ENCODE measurements at places on chromosomes 1 and 21. TPM values are rescaled to one million over a fixed set of nuclear protein-coding genes. Genes with fewer than 3 reads are reported as not detected.

Gene NUDT17
- total RNA-seq, result 5.9 TPM

Gene AGT
- 156 TPM for total RNA-seq

Gene GALNT2
- 46.0 TPM for total RNA-seq

Gene TIE1
- 13.8 TPM for total RNA-seq

GRCh38 chr1:183506561-183506960 lies 34.3 kb downstream of the SMG7 start:
- DNase-seq, result no peak

GRCh38 chr1:226679853-226680516 lies 59.1 kb downstream of the ITPKB start:
- peak; percentile 73 for DNase-seq

- no peak for DNase-seq
Measured at GRCh38 chr1:218394416-218394815, 49.3 kb downstream of the TGFB2 start.

- DNase-seq, result no peak
Measured at GRCh38 chr1:108565512-108565911, 5.6 kb downstream of the EEIG2 start.

GRCh38 chr1:197659171-197659570 lies 116.1 kb downstream of the DENND1B start:
- no peak for DNase-seq

DNA sequence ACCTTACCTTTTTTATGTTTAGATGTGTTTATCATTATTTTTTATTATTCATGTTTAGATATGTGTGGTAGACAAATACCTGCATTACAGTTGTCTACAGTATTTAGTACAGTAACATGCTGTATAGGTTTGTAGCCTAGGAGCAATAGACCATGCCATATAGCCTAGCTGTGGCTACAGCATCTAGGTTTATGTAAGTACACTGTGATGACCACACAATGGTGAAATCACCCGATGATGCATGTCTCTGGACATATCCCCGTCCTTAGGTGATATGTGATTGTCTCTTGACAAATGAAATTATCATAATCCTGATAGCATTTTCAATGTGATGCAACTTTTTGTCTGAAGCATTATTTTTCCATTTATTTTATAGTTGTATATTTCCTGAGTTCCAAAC lies 121.2 kb downstream of the DISP1 start:
- DNase-seq, result no peak

DNA sequence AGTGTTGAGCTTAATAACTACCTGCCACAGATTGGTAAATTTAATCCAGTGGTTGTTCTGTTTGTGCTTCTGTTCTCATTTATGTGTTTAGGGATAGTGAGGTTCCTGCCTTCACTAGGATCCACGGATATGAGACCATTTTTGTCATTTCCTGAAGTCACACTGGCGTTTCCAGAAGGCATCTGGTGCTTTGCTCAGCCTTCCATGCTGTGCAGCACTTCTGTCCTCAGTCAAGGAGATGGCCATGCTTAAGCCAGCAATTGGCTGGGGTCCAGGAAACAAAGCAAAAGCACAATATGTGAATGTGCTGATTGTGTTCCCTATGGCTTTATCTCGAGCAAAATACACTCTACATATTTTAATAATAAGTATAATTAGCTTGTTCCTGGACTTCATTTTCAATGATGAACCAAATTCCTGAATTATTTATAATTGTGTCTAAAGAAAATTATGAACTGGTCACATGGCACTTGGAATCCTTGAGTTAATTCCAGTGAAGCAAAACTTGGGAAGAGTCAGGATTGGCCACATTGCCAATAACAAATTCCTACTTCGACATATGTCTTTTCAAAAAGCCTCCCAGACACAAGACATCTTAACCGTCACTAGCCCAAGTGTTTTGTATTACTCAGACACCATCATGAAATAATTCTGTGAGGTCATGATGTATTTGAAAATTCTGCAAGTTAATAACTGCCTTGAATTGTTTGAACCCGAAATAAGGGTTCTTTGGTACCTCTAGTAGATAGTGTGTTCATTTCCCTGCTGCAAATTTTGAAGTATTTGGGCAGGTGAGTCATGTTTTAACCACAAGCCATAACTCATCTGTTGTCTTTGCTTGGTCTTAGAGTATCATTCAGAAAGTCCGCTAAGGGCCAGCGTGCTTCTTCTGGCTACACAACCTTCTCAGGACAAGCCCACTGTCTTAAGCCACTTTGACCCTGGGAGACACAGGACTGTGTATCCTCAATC lies 412.4 kb downstream of the DISC1 start:
- no peak for DNase-seq

- DNase-seq, result no peak
Measured at GRCh38 chr1:206062464-206062863, 9.5 kb downstream of the RHEX start.

- DNase-seq, result no peak
Measured at GRCh38 chr1:62263814-62264353, 55.4 kb downstream of the KANK4 start.

DNA sequence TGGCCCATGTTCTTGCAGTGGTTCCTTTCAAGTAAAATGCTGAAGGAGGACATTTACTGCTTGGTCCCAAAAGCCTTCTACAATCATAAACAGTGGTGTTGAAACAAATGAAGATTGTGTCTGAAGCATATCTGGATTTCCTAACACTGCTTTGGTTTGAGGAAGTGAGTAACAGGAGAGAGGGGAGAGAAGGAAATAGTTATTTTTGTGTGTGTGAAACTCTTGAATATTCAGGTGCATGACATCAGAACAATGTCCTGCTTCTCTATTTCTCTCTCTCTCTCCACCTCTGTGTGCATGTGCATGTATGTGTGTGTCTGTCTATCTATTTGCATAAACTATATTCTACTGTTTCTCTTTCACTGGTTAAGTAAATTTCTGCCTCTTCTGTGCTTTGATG lies 61.4 kb upstream of the TNFSF18 start:
- no peak for DNase-seq

- peak; percentile 32 for DNase-seq
Measured at GRCh38 chr1:203592156-203592555, 34.5 kb upstream of the ATP2B4 start.

GRCh38 chr1:64010316-64010715 lies 193.1 kb upstream of the UBE2U start:
- no peak for DNase-seq

- no peak for DNase-seq
Measured at GRCh38 chr1:233912447-233912846, 8.0 kb downstream of the SLC35F3 start.
